ENCODE measurements at places on chromosomes 3 and 15.

DNA sequence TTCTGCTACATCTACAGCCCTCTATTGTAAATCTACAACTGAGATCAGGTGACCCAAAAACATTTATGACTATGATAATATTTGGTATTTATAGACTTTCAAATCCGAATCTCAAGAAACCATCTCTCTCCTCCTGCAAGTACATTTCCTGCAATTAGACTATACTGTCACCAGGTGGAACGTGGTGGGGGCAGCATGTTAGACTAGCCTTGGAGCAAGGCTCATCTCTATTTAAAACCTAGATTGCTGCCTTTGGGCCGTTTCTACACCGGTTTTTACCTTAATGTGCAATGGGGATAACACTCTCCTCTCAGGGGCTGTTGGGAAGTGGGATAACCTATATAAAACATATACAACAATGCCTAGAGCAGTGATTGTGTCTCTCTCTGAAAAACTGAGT, 3.8 kb upstream of the KATNBL1 start:
- DNase-seq, result no peak

GRCh38 chr15:39685999-39686613, 96.5 kb downstream of the FSIP1 start:
- DNase-seq, result peak; percentile 52

- DNase-seq, result no peak
Observed at GRCh38 chr3:126433496-126434263, 39.0 kb downstream of the CFAP100 start.

- no peak for DNase-seq
Observed at GRCh38 chr15:25767356-25768151, 95.6 kb downstream of the ATP10A start.

- DNase-seq, result peak; percentile 52
Observed at GRCh38 chr3:102207151-102207571, 227.7 kb upstream of the ZPLD1 start.

DNA sequence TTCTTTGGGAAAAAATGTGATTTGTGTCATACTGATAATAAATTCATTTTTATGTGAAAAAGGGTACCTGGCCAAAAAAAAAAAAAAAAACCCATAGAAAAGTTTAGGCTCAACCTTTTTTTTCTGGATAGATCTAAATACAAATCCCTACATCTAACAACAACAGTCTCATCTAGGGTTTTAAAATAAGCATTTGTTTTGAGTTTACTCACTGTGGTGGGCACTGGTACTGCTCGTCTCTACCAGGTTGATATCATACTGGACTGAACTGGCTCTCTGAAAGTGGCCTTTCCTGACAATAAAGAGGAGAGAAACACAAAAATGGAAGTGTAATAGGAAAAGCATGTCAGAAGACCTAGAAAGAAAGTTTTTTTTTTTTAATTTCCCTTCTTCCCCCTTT, 52.0 kb downstream of the FBXO22 start:
- no peak for DNase-seq

- DNase-seq, result no peak
Observed at GRCh38 chr3:171490901-171491300, 30.7 kb upstream of the TNIK start.

GRCh38 chr3:39982665-39983357, 173.4 kb downstream of the MYRIP start:
- DNase-seq, result no peak

DNA sequence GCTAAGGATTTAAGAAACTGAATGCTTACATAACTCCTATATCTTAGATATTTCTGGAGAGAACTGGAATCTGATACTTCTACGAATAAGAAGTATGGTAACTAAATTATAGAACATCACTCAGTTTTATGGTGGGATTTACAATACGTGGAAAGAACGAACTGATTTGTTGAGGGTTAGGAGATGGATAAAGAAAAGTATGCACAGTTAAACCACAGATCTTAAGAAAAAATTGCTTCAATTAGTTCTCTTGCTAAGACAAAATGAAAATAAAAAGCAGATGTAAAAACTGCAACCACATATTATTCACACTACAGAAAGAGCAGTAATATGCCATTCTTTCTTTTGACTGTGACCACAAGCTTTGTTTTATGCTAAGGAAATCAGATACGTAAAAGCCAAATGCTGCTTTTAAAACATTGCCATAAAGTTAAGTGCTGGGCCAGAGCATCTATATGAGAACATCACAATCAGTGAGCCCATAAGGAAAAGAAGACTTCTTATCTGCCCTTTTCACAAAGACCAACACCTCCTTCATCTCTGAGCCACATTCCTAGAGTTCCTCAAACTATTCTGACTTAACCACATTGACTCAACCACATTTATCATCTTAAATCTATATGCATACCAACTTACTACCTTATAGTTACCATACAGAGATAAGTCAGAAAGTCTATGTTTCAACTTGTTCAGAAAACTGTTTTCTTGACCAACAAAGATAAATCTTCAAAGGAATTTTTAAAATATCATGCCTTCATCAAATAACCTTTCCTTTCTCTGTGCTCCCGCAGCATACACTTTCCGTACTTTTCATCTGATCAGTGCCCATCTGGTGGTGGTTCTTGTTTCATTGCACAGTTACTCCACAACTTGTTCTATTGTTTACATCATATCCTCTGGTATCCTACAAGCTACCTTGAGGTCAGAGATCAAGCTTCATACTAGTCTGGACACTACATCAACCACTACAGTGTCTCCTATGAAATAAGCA, 61.7 kb downstream of the FSIP1 start:
- peak; percentile 63 for DNase-seq

- no peak for DNase-seq
Observed at GRCh38 chr15:35549567-35549966, 3.6 kb upstream of the DPH6 start.

GRCh38 chr15:81575436-81576123, 201.6 kb upstream of the TMC3 start:
- no peak for DNase-seq

DNA sequence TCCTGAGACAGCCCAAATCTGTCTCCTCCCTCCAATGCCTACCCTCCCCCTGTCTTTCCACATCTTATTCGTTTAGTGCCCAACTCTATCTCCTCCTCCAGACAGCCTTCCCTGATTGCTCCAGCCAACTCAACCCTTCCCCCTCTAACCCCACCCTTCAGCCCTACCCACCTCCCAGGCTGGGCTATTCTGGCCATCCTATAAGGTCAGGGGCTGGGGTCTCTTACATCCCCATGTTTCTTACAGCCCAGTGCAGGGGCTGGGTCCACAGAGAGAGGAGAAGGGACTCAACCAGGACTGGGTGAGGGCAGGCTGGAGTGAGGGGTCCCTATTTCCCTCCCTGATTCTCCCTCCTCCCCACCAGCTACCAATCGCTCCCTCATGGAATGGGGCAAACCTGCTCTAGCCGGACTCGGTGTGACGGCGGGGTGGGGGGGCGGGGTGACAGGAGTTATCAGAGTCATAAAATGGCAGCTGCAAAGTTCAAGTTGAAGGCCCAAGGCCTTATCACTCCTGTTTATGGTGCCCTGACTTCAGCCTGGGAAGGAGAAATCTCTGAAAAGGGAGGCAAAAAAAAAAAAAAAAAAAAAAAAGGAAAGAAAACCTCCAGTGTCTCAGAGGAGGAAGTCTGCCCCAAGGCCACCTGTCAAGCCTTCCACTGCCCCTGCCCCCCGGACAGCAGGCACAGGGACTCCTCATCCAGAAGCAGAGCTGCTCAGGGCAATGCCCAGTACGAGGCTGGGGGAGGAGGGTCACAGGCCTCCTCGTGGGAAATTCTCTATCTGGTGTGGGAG, 2.1 kb downstream of the VIPR1 start:
- no peak for DNase-seq

- peak; percentile 74 for DNase-seq
Observed at GRCh38 chr3:146968204-146968651, 363.1 kb upstream of the PLSCR5 start.

- DNase-seq, result peak; percentile 27
Observed at GRCh38 chr3:23740517-23740965, 65.2 kb upstream of the UBE2E1 start.

- DNase-seq, result peak; percentile 10
Observed at GRCh38 chr3:108090049-108090700, 656 bp downstream of the CD47 start.

GRCh38 chr3:17181413-17181907, 296.7 kb downstream of the PLCL2 start:
- no peak for DNase-seq

- DNase-seq, result no peak
Observed at GRCh38 chr3:71031914-71032521, 551.5 kb downstream of the FOXP1 start.

DNA sequence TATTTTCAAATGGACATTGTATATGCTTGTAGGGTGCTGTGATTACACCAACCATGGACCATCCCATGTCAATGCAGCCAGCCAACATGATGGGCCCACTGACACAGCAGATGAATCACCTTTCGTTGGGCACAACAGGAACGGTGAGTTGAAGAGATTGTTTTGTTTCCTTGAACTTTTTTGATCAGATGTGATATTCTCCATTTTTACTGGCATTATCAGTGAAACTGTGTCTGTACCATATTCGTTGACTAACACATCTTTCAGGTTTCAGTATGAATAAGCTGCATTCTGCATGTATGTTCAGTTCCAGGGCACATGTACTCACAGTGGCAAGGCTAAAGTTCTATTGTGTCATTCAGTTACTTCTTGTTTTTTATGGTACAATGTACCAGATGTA, 655.2 kb downstream of the RBMS3 start:
- DNase-seq, result no peak

DNA sequence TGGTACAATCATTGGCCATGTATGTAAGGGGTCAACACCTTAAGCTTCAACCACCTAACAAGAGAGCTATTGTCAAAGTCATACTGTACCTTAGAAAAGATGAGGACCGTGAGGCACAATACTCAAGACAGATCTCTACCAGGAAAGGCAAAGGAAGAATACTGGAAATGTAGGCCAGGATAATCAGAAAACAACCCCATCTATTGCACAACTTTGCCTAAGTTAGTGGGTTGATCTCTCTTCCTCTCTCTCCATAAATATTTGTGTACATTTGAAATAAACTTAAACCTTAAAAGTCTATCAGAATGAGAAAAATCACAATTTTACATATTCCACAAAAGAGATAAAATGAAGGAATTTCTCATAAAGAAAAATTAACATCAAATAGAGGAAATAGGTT, 556.9 kb downstream of the MECOM start:
- DNase-seq, result no peak

- no peak for DNase-seq
Observed at GRCh38 chr15:56208185-56208584, 35.5 kb downstream of the RFX7 start.

- DNase-seq, result no peak
Observed at GRCh38 chr15:69105451-69105985, 54.9 kb upstream of the GLCE start.

- DNase-seq, result no peak
Observed at GRCh38 chr15:67100801-67101581, 35.6 kb downstream of the SMAD3 start.

DNA sequence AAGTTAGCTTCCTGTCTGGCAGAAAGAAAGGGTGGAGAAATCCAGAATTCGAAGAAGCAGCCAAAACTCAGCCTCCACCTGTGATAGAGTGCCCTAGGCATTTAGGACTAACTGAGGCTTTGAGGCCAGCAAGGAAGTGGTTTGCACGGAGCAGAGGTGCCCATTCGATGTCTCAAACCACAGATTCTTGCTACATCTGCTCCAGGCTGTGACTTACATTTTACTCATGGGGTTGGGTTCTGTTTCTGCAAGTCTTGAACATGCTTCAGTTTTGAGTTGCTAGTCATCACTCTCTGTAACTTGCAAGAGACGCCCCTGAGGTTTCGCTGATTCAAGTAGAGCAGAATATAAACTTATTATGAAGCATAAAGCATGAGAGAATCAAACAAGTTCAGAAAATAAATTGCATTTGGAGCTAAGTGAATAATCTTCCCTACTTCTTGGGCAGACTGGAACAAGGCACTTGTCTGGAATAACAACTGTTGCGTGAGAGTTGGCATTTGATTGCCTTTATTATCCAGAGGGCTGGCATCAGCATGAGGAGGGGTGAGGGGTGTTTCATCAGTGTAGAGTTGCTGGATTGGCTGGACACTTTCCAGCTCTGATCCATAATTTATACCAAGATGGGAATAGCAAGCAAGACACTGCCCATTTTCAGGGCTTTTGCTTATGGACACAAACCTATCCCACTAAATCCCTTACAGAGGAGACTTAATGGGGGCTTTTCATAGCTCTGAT, 256.5 kb downstream of the AGBL1 start:
- DNase-seq, result peak; percentile 80

DNA sequence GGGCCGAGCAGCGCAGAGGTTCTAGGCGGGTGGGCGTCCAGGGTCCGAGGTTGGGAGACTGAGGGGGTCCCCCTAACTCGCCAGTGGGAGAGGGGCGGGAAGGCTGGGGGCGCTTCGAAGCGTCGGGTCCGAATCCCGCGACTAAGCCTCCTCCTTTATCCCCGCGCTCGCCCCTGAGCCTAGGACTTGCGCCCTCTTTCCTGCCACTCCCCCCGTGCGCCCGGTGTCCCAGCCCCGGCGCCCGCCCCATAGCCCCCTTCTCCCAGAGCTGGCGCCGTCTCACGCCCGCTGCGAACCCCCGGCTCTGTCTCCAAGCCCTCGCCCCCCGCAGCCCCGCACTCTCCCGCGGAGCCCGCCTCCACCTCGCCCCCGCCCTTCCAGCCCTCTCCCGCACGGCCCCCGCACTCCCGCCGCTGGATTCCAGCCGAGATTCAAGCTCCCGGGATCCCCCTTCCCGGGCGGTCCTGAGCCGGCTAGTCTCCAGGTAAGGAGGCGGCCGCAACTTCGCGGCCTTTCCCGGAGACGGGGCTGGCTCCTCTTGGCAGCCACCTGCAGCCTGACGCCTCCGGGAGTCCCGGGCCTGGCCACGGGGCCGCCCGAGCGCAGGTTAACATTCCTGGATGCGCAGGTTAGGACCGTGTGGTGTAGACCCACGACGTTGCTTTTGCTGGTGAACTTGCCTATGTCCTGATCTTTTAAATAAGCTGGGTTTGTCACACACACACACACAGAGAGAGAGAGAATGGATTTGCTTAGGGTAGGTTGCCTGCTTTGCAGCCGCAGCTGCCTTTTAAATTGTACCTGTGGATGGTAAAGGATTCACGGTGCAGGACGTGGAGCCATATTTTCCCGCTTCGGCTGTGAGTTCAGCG, 563 bp downstream of the PXYLP1 start:
- DNase-seq, result no peak

- DNase-seq, result no peak
Observed at GRCh38 chr3:71463617-71464016, 119.9 kb downstream of the FOXP1 start.

- no peak for DNase-seq
Observed at GRCh38 chr3:141647562-141647915, 90.6 kb upstream of the RNF7 start.

All from AG08395 (cell line).